ENCODE measurements at places on chromosomes 4 and X.

DNA sequence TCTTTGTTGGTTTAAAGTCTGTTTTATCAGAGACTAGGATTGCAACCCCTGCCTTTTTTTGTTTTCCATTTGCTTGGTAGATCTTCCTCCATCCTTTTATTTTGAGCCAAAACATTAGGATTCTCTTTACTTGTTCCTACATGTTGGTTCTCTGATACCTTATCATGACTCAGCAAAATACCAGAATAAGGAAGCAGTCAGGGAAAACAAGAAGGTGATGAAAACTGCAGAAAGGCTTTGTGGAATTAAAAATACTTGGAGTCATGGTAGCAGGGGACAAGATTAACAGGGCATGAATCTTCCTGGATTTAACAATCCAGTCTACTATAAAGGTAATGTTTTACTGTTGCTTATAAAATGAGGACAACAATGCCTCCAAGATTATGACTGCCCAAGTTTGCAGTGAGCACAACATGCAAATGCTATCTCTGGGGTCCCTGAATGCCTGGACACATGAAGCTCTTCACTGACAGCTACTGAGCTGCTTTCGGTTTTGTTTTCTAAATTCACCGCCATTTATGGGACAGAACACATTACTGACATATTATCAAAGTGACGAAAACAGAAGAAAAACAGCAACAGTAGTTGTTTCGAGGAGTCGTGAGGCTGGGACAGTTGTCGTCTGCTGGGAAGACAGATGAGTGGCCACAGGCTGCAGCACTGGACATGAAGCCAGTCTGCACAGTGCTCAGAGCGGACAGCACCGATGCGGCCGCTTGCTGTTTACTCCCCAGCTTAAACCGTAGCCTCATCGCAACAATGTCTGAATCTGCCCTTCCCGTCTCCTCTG, 174.5 kb upstream of the DKK2 start:
- DNase-seq, result no peak

- no peak for DNase-seq
Observed at GRCh38 chr4:151462554-151462953, 53.6 kb downstream of the FHIP1A start.

GRCh38 chrX:103927030-103927429, 35.4 kb upstream of the TMSB15B start:
- no peak for DNase-seq

DNA sequence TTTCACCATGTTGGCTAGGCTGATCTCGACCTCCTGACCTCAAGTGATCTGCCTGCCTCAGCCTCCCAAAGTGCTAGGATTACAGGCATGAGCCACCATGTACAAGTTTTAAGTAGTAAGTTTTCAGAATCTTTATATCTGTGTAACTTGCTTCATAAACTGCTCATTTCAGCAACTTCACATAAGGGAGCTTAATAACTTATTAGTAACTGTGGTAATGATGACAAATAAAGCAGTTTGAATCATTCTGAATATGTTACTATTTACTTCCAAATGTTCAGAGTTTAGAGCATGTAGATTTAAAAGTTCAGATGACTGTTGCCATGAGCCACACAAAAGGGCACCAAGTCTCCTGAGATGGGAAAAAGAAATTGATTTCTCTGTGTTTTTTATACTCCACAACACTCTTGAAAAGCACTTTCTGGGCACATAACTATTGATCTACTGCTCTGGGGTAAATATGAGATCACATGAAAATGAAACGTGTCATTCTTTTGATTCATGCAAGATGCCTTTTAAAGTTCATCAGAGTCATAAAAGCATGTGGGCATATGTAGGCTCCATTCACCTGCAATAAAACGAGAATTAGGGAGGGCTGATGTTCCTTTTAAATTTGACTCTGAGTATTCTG, 14.1 kb upstream of the CA5B start:
- no peak for DNase-seq

- DNase-seq, result no peak
Observed at GRCh38 chrX:6813836-6814370, 279.0 kb upstream of the VCX3A start.

- DNase-seq, result no peak
Observed at GRCh38 chr4:120431180-120431579, 364.5 kb upstream of the MAD2L1 start.

DNA sequence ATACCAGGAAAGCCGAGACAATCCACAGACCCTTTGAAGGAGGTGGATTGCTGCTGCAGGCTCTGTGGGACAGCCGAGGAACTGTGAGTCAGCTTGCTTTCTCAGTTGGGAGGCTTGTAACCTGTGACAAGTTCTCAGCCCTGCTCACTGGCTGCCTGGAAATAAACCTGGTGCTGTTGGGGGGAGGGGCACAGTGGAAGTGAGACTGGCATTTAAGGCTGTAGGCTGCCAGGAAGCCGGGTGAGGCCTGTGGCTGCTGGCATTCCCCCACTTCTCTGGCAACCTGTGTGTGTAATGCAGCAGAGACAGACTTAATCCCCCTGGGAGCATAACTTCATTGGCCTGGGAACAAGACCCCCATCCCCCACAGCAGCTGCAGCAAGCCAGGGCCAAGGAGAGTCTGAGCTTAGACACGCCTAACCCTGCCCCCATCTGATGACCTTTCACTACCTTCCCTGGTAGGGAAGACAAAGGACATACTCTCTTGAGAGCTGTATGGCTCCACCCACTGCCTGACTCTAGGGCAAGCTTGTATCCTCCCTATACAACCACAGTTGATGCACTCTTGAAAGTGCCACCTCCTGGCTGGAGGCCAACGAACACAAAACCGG, 64.1 kb downstream of the ALPK1 start:
- no peak for DNase-seq

GRCh38 chr4:38831653-38832052, 25.0 kb downstream of the TLR6 start:
- DNase-seq, result no peak

DNA sequence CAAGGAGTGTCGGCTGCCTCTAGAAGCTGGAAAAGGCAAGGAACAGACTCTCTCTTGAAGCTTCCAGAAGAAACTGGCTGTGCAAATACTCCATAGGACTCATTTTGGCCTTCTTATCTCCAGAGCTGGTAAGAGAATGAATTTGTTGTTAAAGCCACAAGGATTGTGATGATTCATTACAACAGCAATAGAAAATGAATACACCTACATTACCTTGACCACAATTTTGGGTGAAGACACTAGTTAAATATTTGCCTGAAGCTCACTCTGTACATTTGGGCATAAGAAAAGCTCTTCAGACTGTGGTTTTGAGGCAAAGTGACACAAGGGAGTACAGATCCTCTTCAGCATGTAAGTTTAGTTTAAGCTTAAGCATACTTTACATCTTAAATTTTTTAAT, 134.5 kb upstream of the TLL1 start:
- no peak for DNase-seq

GRCh38 chrX:69555481-69556041, 51.4 kb downstream of the NALF2 start:
- no peak for DNase-seq

GRCh38 chrX:2640436-2641150, 50.5 kb upstream of the CD99 start:
- DNase-seq, result no peak

GRCh38 chrX:110310896-110311295, 7.0 kb downstream of the AMMECR1 start:
- no peak for DNase-seq

DNA sequence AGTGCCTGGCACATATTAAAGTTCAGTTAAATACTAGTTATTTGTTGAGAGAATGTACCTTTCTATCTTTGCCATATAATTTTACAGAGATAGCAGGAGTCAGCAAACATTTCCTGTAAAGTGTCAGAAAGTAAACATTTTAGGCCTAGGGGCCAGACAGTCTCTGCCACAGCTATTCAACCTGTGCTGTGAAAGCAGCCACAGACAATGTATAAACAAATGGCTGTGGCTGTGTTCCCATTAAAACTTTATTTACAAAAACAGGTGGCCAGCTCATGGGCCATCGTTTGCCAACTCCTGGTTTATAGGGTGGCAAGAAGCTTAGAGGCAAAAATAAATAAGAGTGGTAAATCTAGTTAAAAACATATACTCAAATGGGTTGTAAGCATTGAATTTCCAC, 34.0 kb upstream of the BRS3 start:
- DNase-seq, result no peak

DNA sequence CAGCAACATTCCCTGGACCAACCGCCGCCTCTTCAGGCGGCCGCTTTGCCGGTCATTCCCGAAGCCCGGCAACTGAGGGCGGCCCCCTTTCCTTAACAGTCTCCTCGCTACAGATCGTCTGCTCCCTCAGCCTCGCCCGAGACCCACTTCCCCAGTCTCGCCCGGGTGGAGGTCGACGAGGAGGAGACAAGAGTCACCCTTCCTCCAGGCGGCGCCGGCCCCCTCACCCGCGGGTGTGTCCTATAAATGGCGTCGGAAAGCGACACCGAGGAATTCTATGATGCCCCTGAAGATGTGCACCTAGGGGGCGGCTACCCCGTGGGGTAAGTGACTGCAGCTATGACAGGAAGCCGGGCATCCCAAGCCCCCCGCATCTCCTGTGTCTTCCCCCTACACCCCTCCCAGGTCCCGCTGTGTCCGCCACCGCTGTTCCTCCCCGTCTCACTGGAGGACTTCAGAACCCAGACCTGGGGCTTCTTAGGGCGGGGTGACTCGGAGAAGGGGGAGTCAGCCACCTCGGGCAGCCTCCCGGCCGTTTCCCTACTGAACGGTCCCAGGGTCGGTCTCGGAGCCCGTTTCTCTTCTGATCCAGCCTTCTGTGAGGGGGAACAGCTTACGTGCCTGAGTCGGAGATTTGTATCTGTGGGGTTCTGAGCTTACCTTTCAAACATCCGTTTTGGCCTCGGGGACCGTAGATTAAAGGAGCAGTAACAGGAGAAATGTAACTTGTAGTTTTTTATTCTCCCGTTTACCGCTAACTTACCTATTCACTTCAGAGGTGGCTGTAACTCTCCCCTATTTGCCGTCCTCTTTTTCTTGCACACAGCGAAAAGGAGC, 570 bp downstream of the WDR44 start:
- DNase-seq, result peak; percentile 72

GRCh38 chr4:119035951-119036737, 99.5 kb upstream of the MYOZ2 start:
- no peak for DNase-seq

DNA sequence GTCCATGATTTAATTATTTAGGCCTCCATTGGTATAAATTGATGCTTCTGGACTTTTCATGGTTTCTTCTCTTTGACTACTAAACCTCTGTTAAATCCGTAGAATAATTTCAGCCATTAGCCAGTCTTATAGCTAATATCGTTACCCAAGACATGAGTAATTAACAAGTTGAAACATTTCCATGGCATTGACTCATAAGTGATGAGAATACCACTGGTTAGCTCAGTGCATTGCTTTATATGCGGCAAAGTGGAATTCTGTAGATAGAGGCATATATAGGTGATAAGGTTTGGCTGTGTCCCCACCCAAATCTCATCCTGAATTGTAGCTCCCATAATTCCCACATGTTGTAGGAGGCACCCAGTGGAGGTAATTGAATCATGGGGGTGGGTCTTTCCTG, 80.6 kb downstream of the VCX2 start:
- no peak for DNase-seq

DNA sequence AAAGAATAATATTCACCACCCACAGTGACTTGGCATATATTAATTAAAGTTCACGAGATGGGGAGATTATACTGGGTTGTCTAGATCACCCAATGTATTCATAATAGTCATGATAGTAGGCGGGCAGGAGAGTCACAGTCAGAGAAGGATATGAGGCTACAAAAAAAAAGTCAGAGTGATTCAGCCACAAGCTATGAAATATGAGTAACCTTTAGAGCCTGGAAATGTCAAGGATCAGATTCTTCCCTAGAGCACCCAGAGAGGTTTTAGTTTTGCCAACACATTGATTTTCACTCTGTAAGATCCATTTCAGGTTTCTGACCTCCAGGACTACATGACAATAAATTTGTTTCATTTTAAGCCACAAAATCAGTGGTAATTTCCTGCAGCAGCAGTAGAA, 501.9 kb downstream of the GABRG1 start:
- DNase-seq, result no peak

DNA sequence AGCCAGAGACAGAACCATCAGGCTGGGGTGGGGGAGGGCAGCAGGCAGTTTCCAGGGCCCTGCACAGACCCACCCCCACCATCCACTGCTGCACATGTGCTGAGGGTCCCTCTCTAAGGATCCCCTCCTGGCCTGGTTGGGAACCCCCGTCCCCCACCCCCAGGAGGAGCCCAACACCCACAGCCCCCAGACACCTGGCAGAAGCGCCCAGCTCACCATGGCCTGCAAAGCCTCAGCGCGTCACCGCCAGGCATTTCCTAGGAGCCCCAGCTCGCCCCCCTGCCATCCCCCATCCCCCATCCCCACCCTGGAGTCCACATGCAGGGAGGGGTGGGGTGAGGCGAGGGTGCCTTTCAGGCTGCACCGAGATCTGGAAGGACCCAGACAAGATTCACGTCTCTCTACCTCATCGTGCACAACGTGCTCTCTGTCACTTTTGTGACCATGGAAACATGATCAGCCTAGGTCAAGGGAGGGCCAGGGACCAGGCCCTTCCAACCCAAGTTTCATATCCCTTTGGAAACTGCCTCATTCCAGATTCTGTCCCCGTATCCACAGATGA, 9.3 kb downstream of the MXD4 start:
- peak; percentile 35 for DNase-seq

DNA sequence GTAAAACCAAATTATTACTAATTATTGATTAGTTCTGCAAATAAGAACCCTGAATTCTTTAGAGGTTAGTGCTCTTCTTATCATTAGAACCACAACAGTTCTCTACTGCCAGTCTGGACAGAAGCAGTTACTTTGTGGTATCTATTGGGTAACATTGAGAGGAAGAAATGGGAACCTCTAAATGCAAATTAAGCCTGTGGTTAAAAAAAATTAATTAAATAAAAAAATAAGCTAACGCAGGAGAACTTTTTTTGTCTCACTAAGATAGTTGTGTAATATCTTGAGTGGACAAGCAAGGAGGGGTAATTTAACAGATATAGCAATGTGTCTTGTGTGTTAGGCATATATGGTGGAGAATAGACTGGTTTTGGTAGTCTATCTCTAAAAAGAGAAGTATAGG, 32.9 kb upstream of the TET2 start:
- no peak for DNase-seq

Data from activated CD8-positive, alpha-beta memory T cell treated with anti-CD3 and anti-CD28 coated beads, Interleukin-2, amount 50 U/mL, for 48 hours (primary cell).